ENCODE measurements at places on chromosomes 5 and 9.
A peak's percentile ranks its signal among the peaks of the same experiment; 100 is the strongest.

- DNase-seq = no peak
Observed at GRCh38 chr9:3893519-3893918, 367.7 kb upstream of the RFX3 start.

GRCh38 chr5:174504266-174504726, 220.1 kb upstream of the MSX2 start:
- no peak for DNase-seq

- no peak for DNase-seq
Observed at GRCh38 chr5:79186021-79186420, 49.9 kb upstream of the JMY start.

DNA sequence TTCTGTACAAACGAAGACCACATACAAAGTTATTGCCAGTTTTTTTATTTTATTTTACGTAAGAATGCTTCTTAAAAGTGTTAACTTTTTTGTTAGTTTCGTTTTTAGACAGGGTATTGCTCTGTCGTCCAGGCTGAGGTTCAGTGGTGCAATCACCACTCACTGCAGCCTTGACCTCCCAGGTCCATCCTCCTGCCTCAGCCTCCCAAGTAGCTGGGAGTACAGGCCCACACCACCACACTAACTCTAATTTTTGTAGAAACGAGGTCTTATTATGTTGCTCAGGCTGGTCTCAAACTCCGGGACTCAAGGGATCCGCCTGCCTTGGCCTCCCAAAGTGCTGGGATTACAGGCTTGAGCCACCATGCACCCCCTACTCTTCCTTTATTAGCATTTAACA, 2.3 kb upstream of the DNAJA1 start:
- no peak for DNase-seq

DNA sequence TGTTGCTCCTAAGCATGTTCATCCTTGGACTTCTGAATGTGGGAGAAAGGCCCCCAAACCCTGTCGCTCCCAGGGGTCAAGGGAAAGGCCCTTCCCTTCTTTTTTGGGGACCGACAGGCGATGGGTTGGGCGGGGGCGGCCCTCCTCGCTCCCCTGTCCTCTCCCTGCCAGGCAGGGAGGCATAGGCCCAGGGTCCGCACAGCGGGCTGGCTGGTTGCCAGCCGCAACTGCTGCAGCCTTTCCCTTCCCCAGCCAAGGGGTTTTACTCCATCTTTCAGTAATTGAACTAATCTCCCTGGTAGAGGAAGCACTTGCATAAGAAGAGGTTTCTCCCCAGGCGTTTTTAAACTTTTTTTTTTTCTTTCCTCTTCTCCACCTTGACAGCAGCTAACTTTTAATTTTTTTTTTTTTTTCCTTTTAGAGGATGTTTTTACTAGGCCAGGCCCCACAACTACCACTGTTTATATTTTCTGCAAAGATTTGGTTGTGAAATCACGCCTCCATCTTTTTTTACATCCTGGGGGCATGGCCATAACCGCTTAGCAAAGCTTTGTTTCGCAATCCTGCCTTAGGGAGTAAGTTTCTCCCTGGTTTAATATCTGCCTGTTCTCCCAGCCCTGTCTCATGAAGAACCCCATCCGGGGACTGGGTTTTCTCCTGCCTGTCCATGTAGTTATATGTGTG, 216.9 kb upstream of the ZNF608 start:
- peak; percentile 85 for DNase-seq

GRCh38 chr5:3609120-3609681, 13.6 kb downstream of the IRX1 start:
- no peak for DNase-seq

GRCh38 chr9:126449725-126450667, 123.4 kb downstream of the MVB12B start:
- no peak for DNase-seq

- no peak for DNase-seq
Observed at GRCh38 chr5:163540696-163541095, 35.3 kb downstream of the MAT2B start.

DNA sequence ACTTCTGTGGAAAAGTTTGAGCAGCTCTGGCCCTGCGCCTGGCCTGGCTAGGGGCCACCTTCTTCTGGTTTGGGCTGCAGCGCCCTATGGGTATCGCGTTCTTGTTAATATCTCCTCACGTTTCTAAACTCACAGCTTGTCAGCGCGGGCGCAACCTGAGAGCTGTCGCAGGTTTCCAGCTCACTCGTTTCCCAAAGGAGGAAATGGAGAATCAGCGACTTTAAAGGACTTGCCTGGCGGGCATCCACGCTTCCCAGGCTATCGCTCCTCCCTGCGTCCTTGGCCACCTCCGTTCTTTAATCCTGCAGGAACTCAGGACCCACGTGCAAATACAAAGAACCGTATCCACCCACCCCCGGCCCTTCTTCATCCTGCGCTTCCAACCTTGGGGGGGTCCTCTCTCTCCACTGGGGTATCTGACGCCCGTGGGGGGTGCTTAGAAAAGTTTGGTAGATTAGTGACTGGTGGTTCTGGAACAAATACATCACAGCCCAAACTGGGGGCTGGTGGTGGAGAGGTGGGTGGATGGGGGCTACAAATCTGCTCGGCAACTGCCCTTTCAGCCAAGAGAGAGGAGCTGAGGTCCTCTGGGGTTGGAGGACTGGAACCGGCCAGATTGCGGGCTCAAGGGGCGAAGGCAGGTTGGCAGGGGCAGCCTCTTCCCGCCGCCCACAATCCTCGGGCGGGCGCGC, 578 bp upstream of the PSAT1 start:
- DNase-seq = no peak

- DNase-seq = no peak
Observed at GRCh38 chr5:172452398-172453205, 1.7 kb downstream of the SH3PXD2B start.

DNA sequence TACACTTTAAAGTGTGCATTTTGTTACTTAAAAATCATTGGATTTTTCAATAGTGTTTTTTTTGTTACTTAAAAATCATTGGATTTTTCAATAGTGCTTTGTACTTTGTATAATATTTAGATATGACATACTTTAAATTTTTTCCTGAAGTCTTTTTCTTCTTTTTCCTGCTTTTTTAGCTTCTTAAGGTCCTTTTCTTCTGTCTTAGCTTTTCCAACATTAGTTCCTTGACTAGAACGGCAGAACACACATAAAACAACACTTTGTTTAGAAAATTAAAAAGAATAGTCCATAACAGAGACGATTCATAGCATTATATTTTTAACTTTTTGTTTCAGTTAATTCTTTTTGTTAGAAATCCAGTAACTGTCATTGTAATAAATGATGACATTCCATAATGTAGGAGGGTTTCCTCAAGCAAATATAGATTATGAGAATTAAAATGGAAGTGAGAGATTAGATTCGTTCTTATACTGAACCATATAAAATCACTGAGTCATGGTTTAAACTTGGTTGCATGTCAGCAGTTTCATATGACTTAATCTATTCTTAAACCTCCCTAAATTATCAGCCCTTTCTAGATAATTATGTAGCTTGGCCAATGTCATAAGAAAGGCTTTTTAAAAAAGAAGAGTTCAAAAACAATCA, 45.3 kb upstream of the RICTOR start:
- DNase-seq = no peak

- no peak for DNase-seq
Observed at GRCh38 chr5:58228896-58229295, 231.0 kb downstream of the PLK2 start.

DNA sequence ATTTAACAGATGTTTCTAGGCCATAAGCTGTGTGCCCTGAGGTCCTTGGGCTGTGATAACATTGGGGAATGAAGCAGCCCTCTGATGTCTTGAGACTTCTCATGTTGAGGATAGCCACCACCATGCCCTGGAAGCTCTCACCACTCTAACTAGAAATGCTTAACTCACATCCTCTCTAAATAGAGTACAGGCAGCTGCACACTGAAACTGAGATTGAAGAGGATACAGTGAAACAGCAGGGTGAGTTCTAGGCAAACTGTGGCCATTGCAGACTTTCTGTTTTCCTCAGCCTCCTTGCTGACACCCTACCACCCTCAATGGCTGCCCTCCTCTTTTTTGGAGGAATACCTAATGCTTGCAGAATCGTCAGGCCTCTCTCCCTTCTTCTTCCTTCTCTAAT, 22.4 kb downstream of the UTP15 start:
- DNase-seq = no peak

- no peak for DNase-seq
Observed at GRCh38 chr5:149117970-149118369, 23.3 kb upstream of the ABLIM3 start.

- no peak for DNase-seq
Observed at GRCh38 chr9:11792870-11793269, 900.3 kb upstream of the TYRP1 start.

DNA sequence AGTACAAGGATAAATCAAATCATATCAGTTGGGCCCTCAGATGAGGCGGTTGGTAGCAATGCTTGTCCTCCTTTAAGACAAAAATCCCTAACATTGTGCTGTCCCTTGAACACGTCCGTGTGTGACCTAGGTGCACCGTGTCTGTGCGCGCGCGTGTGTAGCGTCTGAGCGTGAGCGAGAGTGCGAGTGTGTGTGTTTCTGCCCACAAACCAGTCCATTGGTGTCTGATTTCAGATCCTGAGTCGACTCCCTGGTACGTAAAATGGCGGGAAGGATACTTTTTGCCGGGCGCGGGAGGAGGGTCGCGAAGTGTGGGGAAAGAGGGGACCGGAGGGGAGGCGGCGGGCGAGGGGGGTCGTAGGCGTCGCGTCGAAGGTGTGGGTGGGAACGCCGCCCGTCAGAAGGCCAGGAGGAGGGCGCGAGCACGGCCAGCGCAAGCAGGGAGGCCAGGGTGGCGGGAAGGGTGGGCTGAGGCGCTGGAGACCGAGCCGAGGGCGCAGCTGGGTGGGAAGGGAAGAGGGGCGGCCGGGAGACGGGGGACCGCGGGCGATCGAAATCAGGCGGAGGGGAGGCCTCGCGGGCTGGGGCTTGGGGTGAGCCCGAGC, 8.9 kb downstream of the OTP start:
- no peak for DNase-seq

DNA sequence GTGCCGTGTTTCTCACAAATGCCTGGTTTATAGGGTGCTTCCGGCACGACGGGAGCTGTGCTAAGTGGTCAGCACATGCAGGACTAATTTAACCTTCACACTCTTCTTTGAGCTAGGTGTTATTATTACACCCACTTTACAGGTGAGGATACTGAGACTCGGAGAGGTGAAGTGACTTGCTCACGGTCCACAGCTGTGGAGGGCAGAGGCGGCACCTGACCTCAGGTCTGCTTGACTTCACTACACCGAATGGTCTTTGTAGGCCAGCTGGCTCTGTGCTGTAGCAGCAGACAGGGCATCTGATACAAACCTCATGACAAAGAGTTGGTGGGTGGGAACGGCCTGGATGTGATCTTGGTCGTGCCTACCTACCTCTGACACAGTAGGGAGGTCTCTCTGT, 102.0 kb upstream of the BOD1 start:
- DNase-seq = no peak

GRCh38 chr5:174816858-174817257, 92.5 kb downstream of the MSX2 start:
- no peak for DNase-seq

- no peak for DNase-seq
Observed at GRCh38 chr5:154318691-154319090, 127.1 kb upstream of the SAP30L start.

GRCh38 chr9:86183229-86184137, 76.0 kb downstream of the C9orf153 start:
- DNase-seq = peak; percentile 29

GRCh38 chr5:54491326-54491725, 26.2 kb upstream of the SNX18 start:
- DNase-seq = no peak

DNA sequence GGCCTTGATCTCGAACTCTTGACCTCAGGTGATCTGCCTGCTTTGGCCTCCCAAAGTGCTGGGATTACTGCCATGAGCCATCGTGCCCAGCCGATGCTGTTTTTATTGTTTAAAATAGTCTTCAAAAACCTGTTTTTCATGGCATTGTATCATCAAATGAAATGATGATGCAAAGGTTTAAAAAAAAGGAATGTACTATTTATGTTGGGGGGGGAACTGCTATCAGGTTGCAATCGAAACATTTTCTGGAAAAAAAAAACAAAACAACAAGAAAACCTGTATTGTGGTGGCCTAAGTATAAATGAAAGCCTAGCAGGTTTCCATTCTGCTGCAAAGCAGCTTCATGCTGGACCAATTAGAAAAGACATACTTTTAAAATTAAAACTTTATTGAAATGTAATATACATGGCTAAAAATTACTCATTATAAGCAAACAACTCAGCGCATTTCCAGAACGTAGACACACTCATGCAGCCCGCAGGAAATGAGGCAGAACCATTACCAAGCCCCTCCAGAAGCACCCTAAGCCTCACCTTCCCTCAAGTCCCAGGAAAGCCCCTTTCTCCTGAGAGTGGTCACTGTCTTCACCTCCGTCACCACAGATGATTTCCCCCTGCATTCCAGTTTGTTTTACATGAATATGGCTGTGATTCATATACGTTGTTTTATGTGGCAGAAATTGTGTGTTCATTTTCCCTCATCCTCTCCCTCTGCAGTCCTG, 19.0 kb downstream of the GPR107 start:
- DNase-seq = peak; percentile 48

- DNase-seq = no peak
Observed at GRCh38 chr5:31863991-31864411, 225.1 kb downstream of the PDZD2 start.

DNA sequence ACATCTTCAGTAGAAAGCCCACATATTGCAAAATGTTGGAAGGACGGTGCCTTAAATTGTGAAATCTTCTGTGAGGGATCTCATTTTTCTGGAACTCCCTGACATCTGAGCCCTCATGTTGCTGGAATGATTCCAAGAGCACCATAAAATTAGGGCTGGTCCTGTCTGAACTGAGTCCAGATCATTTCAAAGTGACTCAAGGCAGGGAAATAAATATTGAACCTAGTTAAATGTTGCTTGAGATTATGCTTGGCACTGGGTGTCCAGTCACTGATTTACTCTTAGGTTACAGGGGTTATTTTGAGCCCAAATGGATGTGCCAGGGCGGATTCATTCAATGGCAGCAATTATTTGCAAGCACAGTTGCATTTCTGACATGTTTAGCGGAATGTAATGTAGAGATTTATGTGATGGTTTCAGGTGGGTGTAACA, 437.0 kb downstream of the PIK3R1 start:
- no peak for DNase-seq

GRCh38 chr5:174082286-174082685, 36.8 kb downstream of the NSG2 start:
- no peak for DNase-seq

DNA sequence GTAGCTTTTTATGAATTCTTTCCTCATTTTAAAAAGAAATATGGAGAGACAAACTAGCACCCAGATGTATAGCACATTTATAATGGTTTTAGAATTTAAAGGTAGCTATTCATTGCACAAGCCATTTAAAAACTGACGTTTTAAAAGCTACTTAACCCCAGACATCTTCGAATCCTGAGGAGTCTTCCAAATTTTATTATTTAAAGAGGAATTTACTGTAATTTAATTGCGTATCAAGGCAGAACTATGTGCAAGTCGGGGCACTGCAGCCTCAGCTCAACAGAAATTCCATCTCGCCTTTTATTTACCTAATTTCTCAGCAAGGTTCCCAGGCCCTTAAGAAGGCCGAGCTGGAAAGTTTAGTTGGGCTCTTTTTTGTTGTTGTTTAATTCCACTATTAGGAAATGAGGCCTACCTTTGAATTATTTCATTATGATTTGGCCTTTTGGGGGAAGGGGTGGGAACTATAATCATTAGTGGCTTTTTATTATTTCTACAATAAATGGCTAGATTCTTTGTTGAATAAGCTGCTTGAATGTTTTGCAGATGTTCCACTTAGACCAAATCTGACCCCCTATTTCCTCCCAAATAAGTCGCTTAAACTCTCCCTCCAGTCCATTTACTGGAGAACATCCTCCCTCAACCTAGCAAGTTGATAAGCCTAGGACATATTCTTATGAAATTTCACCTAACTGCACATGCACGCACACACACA, 20.2 kb downstream of the NR2F1 start:
- no peak for DNase-seq

Data from suppressor macrophage treated with lipopolysaccharide for 1 hour (primary cell).